ENCODE measurements at places on chromosomes 16 and 17. TPM values are rescaled to one million over a fixed set of nuclear protein-coding genes. Genes with fewer than 3 reads are reported as not detected.
A peak's percentile ranks its signal among the peaks of the same experiment; 100 is the strongest.

- DNase-seq = no peak
Measured at GRCh38 chr16:68739964-68740627, 3.0 kb downstream of the CDH1 start.

Gene SEPTIN12
- not detected for total RNA-seq

- no peak for DNase-seq
Measured at GRCh38 chr17:21419299-21420239, 43.4 kb downstream of the KCNJ12 start.

DNA sequence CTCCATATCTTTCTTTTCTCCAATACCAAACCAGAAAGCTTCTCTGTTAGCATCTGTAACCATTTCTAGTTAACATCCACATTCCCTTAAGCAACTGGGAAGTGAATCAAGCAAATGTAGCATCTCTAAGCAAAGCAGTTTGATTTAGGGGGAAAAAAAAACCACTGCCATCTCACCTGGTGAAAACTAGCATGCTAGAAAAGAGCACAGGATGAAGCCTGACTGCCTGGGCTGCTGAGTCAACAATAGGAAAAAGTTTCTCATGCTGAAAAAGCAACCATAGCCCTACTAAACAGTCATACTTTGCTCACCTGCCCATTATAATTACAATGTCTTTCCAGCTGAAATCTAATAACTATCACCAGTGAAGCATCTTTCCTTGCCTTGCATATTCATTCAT, 139.3 kb downstream of the ANKFN1 start:
- no peak for DNase-seq

Gene FBXL16
- 3.0 TPM for total RNA-seq

GRCh38 chr16:66277311-66278070, 89.0 kb upstream of the CDH5 start:
- DNase-seq = no peak

GRCh38 chr17:81509972-81510784, 2.4 kb downstream of the ACTG1 start:
- no peak for DNase-seq

DNA sequence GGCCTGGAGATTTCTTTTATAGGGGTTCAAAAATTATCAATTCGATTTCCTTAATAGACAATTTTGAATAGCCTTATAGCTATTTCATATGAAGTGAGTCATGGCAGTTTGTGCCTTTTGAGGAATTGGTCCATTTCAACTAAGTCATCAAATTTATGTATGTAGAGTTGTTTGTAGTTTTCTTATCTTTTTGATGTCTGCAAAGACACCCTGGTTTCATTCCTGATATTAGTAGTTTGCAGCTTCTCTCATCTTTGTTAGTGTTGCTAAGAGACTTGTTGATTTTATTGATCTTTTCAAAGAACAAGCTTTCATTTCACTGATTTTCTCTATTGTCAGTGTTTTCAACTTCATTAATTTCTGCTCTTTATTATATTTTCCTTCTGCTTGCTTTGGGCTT, 44.2 kb downstream of the N4BP1 start:
- DNase-seq = no peak

DNA sequence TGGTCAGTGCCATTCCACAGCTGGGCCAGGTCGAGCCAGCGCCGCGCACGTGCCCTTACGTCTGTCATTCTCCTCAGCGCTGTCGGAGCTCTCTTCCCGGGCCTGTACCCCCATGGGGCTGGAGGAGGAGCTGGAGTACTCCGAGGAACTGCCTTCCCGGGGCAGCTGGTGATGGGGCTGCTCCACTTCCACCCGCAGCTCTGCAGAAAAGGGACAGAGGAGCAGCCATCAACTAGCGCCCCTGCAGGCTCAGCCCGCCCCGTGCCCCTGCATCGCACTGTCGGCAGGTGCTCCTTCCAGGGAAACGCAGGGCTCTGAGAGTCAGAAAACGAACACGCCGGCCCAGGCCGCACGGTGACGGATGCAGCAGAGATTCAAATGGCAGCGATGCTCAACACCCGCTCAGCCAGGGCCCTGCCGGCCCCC, 20.9 kb downstream of the MAP1LC3B start:
- no peak for DNase-seq

DNA sequence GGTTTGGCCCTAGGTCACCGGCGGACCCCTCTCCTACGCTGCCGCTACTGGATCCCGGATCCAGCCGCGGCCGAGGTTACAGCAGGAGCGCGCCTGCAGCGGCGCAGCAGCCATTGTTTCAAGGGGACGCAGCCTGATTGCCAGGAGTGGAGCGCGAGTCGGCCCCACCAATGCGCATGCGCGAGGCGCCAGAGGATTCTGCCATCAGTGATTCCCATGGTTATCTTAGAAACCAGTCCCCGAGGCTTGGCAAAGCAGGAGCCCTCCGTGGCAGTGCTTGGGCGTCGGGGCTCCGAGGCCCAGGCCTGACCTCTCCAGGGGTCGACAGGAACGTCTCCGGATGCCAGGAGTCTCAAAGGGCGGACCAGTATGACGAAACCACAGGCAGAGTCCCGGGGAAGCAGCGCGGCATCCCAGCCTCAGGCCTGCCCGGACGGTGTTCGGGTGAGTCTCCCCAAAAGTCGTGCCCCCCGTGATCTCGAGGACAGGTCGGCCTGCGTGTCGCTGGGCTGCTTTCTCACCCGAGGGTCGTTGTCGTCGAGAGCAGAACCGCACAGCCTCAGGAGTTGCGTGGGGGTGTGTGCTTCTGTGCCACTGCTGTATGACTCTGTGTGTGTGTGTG, 608.5 kb downstream of the KCNJ18 start:
- no peak for DNase-seq

GRCh38 chr16:10817963-10818941, at the start of gene TVP23A:
TSS of gene TVP23A (minus strand) at chr16:10818794. CDS start at chr16:10818493, 301 bp downstream.
- DNase-seq = peak; percentile 30

- DNase-seq = peak; percentile 22
Measured at GRCh38 chr17:68600931-68601564, at the start of gene FAM20A. TSS of gene FAM20A (minus strand) at chr17:68601367. CDS start at chr17:68600666, 701 bp downstream.

DNA sequence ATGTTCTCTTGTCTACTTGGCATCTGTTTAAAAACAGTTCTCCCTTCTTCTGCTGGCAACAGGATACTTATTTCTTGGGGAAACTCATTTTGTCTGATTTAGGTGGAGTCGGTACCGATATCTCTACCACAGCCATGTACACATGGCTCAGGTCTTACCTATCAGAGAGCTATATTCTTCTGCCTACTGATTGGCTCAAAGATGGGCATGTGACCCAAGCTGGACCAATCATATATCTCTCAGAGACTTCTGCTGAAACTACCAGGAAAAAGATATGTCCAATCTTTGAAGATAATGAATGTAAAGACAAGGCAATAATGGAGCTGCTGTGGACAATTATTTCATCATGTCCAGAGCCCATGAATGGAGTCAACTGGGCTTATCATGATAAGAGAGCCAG, 21.6 kb upstream of the SHISA9 start:
- no peak for DNase-seq

GRCh38 chr17:39658760-39659159, 6.4 kb upstream of the TCAP start:
- no peak for DNase-seq

DNA sequence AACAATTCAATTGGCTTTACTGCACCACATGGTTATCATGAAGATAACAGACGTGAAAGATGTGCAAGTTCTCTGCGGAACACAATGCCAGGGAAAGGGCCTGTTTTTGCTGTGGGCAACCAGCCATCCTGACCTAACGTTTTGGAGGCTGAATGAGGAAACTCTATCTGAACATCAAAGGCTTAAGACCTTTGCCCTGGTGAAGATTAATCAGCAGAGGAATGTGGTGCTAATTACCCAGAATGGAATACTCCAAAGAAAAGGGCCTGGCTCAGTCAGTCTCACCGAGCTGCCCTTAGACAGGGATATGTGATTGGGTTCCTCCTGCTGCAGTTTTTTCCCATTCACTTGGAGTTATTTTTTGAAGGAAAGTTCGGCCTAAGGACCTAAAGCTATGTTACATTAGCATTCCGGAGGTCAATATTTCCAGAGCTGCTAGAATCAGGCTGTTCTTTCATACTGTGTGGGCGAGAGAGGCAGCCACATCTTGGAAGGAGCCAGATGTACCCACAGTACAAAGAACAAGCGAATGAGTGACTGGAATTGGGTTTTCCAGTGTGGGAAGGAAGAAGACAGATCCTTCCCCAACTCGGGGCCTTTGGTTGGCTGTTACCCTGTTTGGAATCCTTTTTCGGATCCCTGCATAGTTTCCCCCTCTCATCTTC, 15.5 kb downstream of the ASIC2 start:
- DNase-seq = no peak

DNA sequence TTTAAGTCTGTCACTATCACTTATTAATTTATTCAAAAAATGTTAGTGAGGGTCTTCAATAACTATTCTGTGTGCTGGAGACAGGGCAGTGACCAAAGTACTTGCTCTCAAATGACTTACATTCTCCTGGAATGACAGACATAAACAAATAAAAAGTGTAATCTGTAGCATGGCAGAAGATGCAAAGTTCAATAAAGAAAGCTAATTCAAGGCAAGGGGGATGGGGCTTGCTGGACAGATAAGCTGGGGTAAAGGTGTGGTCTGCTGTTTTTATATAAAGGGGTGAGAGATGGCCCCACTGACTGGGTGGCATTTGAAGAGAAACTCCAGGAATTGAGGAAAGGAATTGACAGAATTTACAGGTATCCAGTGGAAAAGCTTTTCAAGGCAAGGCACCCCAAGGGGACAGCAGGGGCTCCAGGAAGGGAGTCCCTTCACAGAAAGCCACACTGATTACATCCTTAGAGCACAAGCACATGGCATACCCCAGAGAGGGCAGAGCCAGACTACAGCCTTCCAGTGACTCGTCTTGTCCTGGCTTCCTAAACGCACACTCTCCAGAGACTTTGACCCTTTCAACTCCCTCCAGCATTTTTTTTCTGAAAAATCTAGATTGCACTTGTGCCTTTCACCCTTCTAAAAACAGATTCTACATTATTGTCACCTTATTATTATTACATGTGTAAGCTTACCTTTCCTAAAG, 123.7 kb upstream of the HS3ST3A1 start:
- DNase-seq = no peak

- no peak for DNase-seq
Measured at GRCh38 chr17:7222972-7223292, 3.2 kb downstream of the ACADVL start.

DNA sequence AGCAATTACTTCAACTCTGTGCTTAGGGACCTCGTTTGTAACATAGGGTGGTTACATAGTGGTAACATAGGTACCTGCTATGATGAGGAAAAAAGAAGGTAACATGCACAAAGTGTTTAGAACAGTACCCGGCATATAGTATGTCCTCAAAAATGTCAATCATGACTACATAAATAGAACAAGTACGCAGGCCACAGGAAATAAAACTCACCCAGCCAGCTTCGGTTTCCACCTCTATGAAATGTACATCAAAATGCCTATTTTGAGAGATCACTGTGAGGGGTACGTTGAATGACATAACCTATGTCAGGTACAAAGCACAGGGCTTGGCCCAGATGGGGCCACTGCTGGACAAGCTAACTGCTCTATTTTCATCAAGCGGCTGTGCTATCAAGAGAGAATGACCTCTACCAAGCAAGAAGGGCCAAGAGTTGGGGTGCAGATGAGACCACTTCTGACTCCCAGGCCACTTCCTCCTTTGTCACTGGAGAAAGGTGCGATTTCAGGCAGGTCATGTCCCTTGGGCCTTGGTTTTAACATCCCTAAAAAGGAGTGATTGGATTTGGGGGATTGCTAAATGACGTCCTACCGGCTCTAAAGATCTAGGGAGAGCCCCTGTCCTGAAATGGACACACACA, 45.4 kb downstream of the WSB1 start:
- DNase-seq = no peak

DNA sequence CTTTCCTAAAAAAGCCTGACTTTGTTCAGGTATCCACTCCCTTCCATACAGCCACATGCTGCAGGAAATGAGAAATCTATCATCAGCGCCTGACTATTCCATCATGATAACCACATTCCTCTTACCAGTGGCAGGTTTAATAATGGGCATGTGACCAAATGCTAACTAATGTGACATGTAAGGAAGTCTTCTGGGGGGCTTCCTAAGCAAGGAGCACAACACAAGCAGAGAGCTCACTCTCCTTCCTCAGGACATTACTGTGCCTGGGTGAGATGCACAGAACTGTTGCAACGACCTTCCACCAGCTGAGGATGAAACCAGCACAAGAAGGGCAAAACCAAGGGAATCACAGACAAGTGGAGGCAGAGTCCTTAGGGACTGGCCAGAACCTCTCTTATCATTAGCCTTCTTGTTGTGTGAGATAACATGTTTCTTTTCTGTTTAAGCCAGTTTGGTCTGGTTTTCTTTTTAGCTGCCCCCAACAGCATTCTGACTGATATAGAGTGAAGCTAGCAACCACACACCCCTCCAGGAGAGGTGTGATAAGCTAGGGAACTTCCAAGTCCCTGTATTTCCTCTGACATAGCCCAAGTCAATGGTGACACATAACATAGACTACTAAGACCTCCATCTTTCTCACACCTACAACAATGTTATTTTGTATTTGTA, 16.9 kb downstream of the MYO1D start:
- DNase-seq = no peak

Gene TMEM220
- total RNA-seq = 5.0 TPM

GRCh38 chr16:4693956-4694641, 737 bp downstream of the NUDT16L1 start:
- no peak for DNase-seq

DNA sequence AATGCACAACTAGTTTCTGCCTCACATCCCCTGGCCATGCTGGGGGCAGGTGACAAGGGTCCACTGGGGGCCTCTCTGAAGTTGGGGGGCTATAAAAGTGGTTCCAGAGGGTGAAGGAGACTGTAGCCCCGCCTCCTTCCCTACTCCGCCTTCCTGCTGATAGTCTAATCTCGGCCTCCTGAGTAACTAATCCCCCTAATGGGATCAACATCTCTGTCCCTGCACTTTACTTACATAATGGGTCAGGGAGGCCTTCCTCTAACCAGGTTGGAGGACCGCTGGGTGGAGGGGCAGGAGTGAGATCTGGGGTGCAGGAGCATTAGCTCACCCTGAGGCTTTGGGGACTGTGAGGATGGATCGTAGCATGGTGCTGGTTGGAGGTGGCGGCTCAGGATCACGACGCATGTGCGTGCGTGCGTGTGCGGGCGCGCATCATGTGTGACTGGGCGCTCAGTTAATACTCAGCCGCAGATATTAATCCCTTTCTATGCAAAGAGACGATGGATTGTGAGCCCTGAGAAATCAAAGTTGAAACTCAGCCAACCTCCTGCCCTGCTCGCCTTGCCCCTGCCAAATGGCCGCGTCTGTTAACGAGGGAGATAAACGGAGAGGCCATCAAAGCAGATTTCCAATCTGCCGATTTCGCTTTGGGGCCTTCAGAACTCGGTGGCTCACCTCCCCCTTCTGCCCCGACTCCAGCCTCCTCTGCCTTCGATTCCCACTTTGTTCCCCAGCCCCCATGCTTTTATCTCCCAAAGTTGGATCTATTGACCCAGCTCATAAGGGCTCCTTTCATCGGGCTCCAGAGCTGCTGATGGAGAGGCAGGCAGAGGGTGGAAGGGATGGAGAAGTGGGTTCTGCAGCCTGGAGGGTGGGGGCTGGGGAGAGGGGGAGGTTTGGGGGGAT, 107.3 kb downstream of the SDK2 start:
- DNase-seq = peak; percentile 31

- DNase-seq = no peak
Measured at GRCh38 chr16:70740914-70741782, 55.3 kb upstream of the MTSS2 start.

Gene LHX1
- total RNA-seq = 1.1 TPM

- no peak for DNase-seq
Measured at GRCh38 chr16:81921843-81922584, 89.3 kb downstream of the SDR42E1 start.

Gene DNAI2
- not detected for total RNA-seq
